ENCODE measurements at places on chromosomes 1 and 21.

DNA sequence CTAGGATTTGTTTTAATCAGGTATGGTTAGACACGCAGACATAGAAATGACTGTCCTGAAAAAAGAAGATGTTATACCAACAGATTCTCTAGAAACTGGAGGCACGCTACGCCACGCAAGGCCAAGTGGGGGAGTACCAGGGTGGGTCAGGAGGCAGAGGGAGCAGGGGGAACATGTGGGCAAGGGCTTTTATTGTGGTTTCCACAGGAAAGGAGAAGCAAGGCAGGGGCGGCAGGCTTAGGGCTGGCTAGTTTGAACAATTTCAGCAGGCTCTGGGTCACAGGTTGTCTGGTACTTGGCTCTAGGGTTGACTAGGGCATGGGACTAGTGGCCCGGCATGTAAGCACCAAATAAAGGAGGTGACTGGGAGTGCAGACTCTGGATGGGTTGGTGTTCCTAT lies 7.2 kb downstream of the MTARC2 start:
- DNase-seq = no peak

DNA sequence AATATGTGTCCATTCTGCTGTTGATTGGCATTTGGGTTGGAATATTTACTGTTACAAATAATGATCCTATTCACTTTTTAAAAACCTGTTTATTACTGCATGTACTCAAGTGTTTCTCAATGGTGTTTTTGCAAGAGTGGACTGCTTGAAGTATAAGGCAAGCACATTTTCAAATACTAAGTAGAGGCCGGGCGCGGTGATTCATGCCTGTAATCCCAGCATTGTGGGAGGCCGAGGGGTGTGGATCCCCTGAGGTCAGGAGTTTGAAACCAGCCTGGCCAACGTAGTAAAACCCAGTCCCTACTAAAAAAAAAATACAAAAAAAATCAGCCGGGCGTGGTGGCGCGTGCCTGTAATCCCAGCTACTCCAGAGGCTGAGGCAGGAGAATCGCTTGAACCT lies 276.9 kb upstream of the ADGRL4 start:
- no peak for DNase-seq

GRCh38 chr1:225577241-225577640 lies 75.7 kb downstream of the ENAH start:
- DNase-seq = no peak

- DNase-seq = no peak
Observed at GRCh38 chr1:37557402-37557801, 662 bp downstream of the DNALI1 start.

- DNase-seq = no peak
Observed at GRCh38 chr1:238488401-238488800, 597.7 kb upstream of the ZP4 start.

GRCh38 chr1:178168536-178168935 lies 74.6 kb downstream of the RASAL2 start:
- DNase-seq = no peak

DNA sequence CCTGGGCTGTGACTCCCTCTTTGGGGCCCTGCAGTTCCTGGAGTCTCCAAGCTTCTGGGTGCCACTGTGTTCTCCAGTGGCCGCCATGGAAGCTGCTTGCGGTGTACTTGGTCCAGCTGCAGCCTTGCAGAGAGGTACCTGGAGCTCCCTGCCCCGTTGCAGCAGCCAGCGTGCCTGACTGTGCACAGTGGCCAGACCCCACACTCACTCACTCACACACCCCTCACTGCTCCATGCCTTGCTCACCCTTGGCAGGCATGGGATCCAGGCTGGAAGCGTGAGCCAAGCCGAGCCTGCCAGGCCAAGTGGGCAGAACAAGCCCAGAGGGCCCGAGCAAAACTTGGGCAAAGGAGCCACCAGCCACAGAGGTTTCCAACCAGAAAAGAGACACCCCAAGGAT lies 43.0 kb downstream of the MATN1 start:
- no peak for DNase-seq

- DNase-seq = no peak
Observed at GRCh38 chr1:212467843-212468482, 35.2 kb downstream of the NENF start.

- no peak for DNase-seq
Observed at GRCh38 chr1:151993084-151993733, 450 bp downstream of the S100A10 start.

GRCh38 chr1:39295901-39296300 lies 91.4 kb downstream of the MACF1 start:
- no peak for DNase-seq

DNA sequence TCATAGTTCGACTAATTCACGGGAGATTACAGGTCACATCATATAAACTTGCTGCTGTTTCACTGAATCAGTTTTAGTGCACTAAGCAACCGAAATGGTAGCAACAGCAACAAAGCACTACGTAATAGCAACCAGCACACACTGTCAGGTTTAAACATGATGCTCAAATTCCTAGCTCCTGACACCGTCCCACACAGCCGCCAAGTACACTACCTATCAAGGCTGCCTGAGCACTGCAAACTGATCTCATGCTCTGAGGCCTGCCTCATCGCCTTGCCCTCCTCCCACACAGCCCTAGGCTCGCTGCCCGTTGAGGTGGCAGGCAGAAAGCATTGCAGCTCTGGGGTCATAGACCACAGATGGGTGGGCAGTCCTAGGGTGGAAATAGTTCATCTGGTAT lies 12.4 kb downstream of the LAMC2 start:
- DNase-seq = no peak

- no peak for DNase-seq
Observed at GRCh38 chr1:65525266-65526048, 105.0 kb downstream of the LEPR start.

DNA sequence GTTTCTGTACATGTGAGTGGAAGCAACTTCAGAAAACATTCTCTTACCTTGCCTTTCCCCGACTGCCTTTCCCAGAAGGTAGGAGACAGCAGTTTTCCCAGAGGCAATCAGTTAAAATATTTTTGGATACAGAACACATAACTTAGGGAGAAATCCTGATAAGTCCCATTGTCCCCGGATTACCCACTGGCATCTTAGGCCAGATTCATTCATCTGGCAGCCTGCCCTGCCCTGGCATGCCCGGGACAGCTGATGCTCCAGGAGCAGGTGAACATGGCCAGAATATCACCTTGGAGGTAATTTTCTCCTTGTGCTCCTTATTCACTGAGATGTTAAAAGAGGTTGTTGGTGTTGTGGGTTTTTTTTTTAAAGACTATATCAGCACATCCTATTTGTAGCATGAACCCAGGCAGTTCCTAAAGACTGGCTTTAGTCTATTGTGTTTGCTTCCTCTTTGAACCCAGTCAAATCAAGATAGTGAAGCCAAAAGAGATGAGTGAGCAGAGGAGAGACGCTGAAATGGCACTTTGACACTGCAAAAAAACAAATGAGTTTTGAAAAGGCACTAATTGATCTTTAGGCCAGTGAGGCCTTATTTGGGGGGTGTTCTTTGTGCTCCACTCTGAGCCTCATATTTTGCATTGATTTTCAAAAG lies 139.6 kb downstream of the PLPP3 start:
- DNase-seq = no peak

DNA sequence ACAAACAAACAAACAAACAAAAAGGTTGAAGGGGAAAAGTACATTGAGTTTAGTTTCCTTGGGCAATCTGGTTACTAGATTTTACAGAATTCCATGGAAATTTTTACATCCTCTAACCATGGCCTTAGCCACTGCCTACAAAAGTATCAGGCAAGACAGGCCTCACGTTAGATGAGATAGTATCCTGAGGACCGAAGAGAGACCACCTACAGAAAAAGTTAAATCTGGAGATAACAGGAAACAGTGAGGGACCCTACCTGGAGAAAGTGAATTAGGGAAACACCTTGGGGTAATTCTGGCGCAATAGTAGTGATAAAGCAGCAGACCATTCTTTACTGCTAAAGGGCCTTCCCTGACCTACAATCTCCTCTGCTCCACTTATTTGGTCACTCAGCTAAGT lies 8.7 kb downstream of the RAB29 start:
- DNase-seq = no peak

GRCh38 chr1:25731626-25732370 lies 68.2 kb upstream of the SELENON start:
- DNase-seq = no peak

GRCh38 chr21:45377866-45378257 lies 27.1 kb upstream of the COL18A1 start:
- no peak for DNase-seq

DNA sequence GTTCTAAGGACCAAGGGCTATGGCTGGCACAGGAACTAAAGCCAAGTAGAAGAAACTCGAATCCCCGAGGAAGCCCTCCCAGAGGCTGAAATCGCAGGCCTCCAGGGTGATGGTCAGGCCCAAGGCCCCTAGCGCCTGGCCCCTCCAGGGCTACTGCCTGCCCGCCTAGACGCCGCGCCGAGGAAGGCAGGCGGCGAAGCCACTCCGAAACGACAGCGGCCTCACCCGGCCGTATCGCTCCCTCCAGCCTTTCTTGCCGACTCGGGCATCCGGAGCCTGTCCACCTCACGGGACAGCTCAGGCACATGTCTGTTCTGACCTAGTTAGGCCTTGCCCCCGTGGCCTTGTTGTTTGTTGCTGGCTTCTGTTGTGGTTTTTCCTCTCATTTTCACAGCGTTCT lies 9.7 kb upstream of the LHX8 start:
- DNase-seq = no peak

DNA sequence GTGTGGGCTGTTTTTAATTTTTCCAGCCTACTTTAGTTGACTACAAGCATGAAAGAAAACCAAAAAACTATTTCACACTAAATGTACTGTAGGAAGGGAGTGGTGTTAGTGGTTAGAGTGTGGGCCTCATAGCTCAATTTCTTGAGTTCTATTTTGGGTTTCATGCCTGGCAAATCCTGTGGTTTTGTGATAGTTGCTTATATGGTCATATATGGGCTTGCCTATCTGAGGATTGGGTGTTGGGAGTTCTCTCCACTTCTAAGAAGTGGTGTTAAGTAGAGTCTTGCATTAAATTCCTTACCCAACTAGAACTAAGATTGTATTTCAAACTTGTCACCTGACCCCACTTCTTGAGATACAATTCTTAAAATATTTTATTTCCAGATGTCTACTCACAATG lies 37.8 kb upstream of the COL11A1 start:
- no peak for DNase-seq

DNA sequence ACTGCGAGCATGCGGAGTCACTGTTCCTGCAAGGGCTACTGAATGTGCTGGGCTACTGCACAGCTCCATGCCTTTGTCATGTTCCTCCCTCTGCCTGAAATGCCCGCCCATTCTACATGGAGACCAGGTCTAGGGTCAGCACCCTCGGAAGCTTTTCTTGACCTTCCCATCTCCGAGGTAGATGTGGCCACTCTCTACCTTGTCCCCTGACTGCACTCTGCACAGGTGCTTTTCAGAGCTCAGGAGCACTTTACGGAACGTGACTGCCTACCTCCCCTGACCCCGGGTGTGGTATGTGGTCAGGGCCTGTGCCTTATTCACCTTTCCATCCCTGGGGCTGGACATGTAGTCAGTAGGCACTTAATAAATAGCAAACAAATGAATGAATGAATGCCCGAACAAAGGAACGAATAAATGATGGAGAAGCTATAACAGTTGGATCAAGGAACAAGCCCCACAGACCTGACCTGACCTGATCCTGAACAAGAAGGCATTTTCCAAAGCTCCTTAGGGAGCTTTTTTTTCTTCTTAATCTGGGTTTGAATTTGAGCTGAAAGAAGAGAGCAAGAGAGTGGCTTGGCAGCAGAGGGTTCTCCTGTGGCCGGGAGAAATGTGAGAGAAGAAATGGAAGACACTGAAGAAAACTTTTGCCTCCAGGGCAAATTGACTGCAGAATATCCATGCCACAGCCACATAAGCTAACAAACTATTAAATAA lies 7.9 kb downstream of the RD3 start:
- DNase-seq = no peak
